NCI-H146 (cell line): ENCODE measurements at places on chromosomes 4 and X.

GRCh38 chrX:22086003-22086402 lies 53.9 kb downstream of the PHEX start:
- no peak for DNase-seq

- no peak for DNase-seq
Observed at GRCh38 chr4:19512086-19512485, 739.6 kb upstream of the SLIT2 start.

- DNase-seq, result no peak
Observed at GRCh38 chrX:82945332-82945731, 562.8 kb upstream of the POU3F4 start.

DNA sequence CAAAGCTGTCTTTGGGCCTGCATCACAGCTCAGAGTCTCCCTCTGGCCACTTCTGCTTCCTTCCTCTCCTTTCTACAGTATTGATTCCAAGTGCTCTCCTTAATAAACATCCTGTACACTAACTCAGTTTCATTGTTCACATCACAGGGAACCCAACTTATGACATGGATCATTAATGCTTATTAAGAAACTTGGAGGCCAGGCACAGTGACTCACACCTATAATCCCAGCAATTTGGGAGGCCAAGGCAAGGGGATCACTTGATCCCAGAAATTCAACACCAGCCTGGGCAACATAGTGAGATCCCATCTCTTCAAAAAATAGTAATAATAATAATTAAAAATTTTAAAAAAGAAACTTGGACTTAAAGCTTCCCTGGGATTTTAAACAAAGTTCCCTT lies 89.2 kb upstream of the EFHC2 start:
- no peak for DNase-seq

GRCh38 chr4:39770005-39770404 lies 72.1 kb downstream of the UBE2K start:
- DNase-seq, result no peak

DNA sequence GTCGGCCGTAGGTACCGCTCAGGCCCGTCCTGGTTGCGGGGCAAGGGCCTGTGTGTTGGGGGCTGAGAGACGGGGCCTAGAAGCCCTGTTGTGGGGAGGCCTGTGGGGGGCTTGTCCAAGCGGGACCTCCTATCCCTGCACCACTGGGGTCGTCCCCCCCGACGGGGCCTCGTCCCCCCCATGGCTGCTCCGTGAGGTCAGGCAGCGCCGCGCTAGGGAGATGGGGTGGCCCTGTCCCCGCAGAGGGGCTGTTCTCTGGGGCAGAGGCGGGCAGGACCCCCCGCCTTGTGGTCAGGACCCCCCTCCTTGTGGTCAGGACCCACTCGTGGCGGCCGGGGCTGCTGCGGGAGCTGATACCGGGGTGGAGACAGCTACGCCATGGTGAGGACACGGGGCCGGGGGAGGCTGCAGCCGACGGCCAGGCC lies 12.1 kb upstream of the GTPBP6 start:
- no peak for DNase-seq

GRCh38 chr4:129335276-129335675 lies 239.3 kb downstream of the C4orf33 start:
- peak; percentile 64 for DNase-seq

- peak; percentile 79 for DNase-seq
Observed at GRCh38 chr4:181502611-181503010, 740.6 kb upstream of the TENM3 start.

- no peak for DNase-seq
Observed at GRCh38 chrX:10286195-10286594, 129.4 kb downstream of the CLCN4 start.

- no peak for DNase-seq
Observed at GRCh38 chr4:122038896-122039295, 87.0 kb upstream of the TRPC3 start.

GRCh38 chr4:83866834-83867621 lies 331.1 kb downstream of the GPAT3 start:
- no peak for DNase-seq

DNA sequence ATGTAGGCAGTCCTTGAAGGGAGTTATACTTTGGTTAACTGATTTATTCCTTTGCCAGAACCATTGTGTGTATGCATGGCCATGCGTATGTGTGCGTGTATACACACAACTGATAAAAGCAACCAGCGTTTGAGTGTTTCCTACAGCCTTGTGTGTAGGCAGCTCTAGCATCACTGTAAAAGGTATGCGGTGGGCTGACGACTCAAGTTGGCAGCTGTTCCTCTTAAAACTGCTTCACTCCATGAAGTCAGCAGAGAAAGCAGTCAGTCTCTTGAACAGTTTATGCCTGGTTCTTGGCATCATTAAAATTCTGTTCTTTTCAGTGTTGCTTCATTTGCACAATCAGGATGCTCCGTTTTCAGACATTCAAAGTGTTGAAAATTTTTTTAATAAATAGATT lies 103.5 kb upstream of the FRMPD4 start:
- DNase-seq, result no peak

DNA sequence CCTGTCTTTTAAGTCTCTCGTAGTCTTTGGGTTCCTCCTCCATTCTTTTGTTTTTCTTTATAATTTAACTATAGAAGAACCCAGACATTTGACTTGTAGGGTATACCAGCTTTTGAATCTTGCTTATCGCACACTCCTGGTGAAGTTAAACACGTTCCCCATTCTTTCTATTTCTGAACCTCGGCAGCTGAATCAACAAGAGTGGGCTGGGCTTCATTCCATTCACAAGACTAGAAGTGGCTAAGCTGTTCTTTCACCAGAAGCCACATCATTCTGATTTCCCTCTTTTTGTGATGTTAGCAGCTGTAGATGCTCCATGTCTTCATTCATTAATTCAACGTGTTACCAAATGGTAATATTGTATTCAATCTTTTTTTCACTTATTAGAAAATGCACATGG lies 167.9 kb downstream of the CORIN start:
- peak; percentile 84 for DNase-seq

DNA sequence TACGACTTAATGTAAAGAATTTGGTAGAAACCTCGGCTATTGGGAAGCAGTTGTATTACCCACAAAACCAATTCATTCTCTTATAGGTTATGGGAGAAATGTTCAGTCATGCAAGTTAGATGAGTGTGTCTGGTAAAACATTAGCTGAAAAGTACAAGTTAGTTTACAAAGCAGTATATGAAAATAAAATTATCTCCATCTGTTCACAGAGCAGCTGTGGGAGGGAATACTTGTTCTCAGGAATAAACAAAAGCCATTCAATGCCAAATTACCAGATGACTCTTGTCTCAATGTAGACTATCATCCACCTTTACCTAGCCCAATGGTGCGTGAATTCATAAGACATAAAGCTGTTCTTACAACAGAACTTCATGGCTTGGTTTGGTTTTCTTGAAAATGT lies 28.6 kb downstream of the STAP1 start:
- no peak for DNase-seq

DNA sequence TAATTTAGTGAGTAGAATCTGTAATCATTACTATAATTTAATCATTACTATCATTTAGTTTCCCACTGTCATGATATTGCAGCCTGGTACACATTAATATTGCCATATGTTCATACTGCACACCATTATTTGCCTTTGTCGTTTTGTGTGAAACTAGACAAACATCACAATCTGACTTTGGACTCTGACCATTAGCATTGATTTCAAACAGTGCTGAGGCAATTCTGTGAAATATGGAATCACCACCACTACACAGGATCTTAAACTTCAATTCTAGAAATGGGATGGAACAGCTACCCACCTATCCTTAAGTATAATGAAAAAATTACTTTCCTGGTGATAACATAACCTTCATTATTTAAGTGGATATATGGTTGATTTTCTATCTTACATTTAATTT lies 98.3 kb downstream of the SORBS2 start:
- no peak for DNase-seq

- DNase-seq, result peak; percentile 82
Observed at GRCh38 chr4:140049849-140050637, 103.9 kb downstream of the MAML3 start.

- peak; percentile 62 for DNase-seq
Observed at GRCh38 chr4:20773144-20773997, 73.1 kb downstream of the PACRGL start.

DNA sequence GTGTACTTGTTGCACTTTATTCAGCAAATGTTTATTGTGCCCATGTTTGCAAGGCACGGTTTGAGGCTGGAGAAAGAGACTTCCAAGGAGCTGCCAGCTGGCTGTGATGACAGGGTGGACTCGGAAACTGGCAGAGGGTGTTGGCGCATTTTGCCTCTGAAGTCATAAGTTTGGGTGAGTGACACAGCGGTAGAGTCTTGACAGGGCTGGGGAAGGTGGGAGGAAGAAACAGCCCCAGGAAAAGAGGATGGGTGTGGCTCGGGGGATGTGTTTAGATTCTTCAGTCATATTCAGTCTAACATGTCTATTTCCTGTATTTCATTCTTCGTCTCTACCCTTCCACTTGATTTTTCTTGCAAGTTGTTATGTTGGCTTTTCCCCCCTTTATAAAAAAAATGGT lies 77.0 kb upstream of the STOX2 start:
- DNase-seq, result no peak

DNA sequence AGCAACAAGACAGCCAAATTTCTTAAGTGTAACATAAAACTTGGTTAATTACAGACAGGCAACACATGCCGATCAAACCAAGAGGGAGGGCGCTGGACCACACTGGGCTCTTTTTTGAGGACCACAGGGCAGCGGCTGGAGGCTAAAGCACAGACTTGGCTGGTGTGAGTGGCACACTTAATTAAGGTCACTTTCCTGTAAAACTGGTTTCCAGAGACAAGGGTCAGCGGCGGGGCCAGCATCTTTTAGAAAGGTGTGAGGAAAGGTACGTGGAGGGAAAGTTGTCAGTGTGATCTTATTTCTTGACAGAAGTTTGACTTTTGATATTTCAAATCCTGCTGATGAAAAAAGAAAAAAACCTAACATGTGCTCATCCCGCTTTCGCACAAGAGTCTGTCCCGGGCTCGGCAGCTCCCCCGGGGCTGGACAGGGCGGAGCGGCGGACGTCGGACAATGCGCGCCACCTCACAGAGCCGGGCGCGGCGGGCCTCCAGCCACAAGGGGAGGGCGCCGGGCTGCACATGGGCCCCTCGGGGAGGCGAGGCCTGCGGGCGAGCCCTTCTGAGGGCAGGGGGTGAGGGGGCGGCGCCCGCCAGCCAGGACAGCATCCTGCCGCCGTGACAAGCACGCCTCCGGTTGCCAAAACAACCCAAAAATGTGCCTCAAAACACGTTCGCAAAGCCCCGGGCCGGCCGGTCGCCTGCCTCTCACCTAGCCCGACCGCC lies 660 bp upstream of the HSPA4L start:
- peak; percentile 54 for DNase-seq

- no peak for DNase-seq
Observed at GRCh38 chrX:11678158-11678557, 12.4 kb upstream of the ARHGAP6 start.

GRCh38 chr4:19707876-19708275 lies 543.8 kb upstream of the SLIT2 start:
- no peak for DNase-seq

DNA sequence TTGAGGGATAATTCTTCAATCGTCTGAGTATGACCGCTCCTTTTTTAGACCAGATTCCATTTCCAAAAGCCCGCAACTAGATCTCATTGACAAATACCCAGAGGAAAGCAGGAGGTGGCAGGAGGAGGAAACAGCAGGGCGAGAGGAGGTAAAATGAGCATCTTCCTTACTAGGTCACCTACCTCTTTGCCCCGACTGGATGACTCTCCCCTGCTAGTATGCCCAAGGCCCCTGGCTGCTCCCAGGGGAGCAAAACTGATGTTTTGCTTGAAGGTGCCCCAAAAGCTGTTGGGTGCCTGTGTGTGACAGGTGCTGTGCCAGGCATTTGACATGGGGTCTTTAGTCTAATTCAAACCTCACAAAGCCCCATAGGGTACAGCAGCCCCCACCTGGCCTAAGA lies 48.9 kb downstream of the C4orf50 start:
- no peak for DNase-seq

GRCh38 chrX:123882391-123882790 lies 22.5 kb downstream of the XIAP start:
- DNase-seq, result no peak

- no peak for DNase-seq
Observed at GRCh38 chr4:125573786-125574185, 259.0 kb downstream of the FAT4 start.

GRCh38 chr4:112897543-112897942 lies 151.9 kb upstream of the ANK2 start:
- no peak for DNase-seq

- no peak for DNase-seq
Observed at GRCh38 chrX:152930516-152930915, 32.6 kb downstream of the ZNF185 start.

GRCh38 chrX:139692506-139692849 lies 15.5 kb downstream of the MCF2 start:
- DNase-seq, result no peak

GRCh38 chr4:80139671-80140070 lies 57.6 kb upstream of the PRDM8 start:
- no peak for DNase-seq

DNA sequence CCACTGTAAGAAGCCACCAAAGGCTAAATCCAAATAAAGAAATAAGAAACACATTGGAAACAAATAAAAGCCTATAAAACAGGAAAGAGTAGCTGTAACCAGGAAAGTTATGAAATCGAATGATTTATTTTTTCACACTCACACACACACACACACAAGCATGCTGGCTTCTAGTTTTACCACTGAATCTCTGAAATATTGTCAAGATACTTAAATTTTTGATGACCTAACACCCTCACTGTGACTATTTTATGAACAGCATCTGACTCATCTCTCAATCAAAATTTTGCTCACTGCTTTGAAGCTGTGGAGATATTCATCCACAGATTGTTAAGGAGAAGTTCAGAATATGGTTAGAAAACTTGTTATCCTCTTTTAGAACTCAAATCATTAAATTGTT lies 13.9 kb upstream of the GABRB1 start:
- no peak for DNase-seq

DNA sequence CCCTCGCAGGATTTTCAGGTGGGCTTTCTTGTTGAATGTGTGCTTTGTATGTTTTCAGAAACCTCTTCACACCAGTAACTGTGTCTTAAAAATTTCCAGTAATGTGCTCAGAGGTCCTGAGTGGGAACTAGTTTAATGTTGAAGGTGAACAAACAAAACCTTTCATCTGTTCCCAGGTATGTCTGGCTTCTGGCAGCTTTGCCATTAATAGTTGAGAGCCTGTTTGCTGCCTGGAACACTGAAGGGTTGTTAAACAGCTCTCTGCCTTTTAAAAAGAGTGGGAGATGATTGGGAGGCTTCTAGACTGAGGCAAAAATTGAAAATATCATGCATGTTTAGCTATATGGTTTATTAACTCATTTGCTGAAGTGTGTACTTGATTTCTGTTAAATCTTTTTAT lies 161.2 kb upstream of the AGTR2 start:
- DNase-seq, result no peak

GRCh38 chr4:147480502-147480890 lies 401 bp upstream of the EDNRA start:
- DNase-seq, result no peak

DNA sequence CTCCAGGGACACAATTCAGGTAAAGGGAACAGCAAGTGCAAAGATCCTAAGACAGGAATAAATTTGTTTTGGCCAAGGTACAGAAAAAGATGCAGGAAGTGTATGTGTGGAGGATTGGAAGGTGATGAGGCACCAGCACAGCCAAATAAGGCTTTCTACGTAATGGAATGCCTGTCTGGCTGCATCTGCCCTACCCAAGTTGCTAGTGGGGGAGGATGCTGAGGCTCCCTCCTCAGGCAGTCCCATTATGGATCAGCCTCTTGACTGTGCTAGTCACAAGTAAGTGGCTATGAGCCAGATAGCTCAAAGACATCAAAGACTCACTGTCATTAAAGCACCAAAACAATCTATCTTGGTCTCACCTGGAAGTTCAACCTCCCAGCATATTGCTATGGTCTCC lies 300.9 kb upstream of the FAT4 start:
- no peak for DNase-seq
